ENCODE measurements at places on chromosomes 12 and 14.

DNA sequence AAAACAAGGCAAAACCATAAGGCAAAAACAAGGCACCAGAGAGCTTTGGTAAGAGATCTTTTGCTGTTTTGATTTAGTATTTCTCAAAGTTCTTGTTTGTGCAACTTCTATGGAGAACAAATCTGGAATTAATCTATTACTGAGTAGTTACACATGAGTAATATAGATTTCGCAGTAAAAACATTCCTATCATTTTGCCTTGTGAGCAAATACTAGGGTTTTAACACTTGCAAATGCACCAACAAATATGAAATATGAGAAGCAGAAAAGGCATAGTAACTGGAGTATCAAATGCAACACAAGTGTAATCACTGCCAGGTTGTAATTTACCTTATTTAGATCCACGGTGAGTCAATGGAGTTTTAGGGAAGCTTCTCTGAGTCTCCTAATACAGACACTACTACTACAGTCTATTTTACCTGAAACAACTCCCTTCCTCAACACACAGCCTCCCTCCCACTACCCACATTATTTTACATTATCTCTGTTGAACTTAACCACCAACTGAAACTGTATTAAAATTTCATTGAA is 324.1 kb downstream of the FLRT2 start:
- no peak for DNase-seq

DNA sequence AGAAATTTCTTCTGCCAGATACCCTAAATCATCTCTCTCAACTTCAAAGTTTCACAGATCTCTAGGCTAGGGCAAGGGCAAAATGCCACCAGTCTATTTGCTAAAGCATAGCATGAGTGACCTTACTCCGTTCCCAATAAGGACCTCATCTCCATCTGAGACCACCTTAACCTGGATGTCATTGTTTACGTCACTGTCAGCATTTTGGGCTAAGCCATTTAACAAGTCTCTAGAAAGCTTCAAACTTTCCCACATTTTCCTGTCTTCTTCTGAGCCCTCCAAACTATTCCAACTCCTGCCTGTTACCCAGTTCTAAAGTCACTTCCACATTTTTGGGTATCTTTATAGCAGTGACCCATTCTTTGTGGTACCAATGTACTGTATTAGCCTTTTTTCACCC is 259.2 kb upstream of the KITLG start:
- DNase-seq = no peak

DNA sequence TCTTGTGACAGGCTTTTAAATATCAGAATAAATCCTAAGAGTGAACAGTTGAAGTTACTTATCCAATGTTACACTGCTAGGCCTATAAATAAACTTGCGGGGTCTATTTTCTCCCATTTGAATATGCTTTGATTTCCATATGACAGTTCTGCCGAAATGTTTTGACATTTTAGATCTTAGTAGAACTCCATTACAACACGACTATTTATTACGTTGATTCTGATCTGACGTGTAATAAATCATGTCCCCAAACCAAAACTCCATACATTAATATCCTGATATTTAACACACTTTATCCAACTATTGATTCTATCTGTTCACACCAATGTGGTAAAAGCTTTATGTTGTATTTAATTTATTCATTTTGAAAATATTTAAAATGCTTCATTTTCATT is 16.1 kb upstream of the NEMF start:
- DNase-seq = no peak

GRCh38 chr12:123670882-123671728 is at the start of gene TCTN2:
Gene TCTN2 (plus strand): TSS chr12:123671113. CDS start chr12:123671241, 128 bp downstream.
- no peak for DNase-seq

- DNase-seq = no peak
These were observed 94.7 kb upstream of the KRR1 start for GRCh38 chr12:75606151-75606550.

DNA sequence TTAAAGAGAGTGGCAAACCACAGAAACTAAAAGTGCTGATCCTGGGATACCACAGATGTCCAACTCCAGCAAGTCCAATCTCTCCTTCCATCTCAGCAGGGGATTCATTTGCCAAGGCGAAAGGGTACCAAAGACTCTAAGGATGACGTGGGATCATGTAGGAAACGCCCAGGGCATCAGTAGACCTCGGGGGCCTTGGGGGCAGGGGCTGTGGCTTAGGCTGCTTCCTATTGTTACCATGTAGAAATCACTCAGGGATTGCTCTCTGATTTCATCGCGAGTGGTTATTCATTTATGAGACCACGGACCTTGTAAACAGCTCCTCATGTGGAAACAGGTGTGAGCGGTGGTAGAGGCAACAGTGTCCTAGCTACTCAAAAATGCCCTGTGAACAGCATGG is 149.3 kb upstream of the FKBP4 start:
- DNase-seq = no peak

- no peak for DNase-seq
These were observed 66.2 kb downstream of the PRMT8 start for GRCh38 chr12:3557116-3557697.

DNA sequence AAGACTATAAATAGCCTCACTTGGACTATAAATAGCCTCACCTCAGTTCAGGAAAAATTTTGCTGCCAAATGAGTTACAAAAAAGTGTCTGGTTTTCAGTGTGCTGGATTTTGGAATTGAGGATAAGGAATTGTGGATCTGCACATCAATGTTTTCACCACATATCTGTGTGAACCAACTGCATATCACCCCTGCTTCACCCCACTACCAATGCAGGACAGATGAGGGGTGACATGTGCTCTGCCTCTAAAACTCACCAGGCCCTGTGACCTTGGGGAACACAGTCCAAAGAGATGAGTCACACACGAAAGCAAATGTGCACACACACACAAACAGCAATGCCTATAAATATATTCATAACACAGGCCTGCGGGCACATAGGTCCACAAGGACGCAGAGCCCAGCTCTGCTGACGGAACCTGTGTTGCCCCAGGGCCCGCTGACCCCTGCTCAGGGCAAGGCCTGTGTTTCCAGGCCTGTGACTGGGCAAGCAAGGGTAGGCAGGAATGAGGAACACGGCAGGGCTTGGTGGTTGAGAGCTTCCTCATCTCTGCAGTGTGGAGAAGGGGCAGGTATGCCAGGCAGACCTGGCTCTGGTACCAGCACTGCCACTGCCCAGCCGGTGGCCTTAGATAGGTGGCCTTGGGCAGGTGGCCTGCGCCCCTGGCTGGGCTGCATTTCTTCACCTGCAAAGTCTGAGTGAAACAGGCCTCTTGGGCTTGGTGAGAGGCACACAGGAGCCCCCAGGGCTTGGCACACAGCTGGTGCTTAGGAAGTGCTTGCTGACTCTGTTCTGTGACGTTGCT is 82.4 kb downstream of the ARL6IP4 start:
- DNase-seq = peak; percentile 39

GRCh38 chr14:68295316-68295816 is 475.8 kb downstream of the RAD51B start:
- no peak for DNase-seq

GRCh38 chr12:6914246-6914946 is at the start of gene ENO2:
Gene ENO2 (plus strand): TSS chr12:6914580. CDS start chr12:6915833, 1,253 bp downstream.
- peak; percentile 8 for DNase-seq

- DNase-seq = no peak
These were observed 9.6 kb downstream of the KRT7 start for GRCh38 chr12:52242442-52243258.

DNA sequence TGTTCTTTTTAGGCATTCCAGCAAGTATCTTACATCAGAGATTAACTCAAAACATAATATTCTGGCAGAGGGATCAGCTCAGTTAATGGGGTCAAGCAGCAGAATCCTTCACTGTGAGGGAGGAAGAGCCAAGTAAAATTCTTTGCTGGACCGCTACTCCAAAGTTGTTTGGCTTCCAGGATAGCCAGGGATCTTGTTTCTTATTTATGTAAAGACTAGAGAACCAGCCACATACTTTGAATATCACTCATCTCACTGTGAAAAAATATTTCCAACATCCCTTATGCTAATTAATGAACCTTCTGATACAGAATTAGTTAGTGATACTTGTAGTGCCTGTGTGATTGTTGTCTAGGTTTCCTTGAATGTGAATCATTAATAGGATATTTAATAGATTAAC is 94.2 kb downstream of the PLEKHA5 start:
- no peak for DNase-seq

- no peak for DNase-seq
These were observed 428.3 kb downstream of the FUT8 start for GRCh38 chr14:65840786-65841185.

GRCh38 chr14:60647837-60648248 is 1.4 kb downstream of the SIX1 start:
- DNase-seq = no peak

GRCh38 chr12:28328967-28329366 is 138.7 kb downstream of the CCDC91 start:
- DNase-seq = no peak

GRCh38 chr12:77837876-77838291 is 7.2 kb downstream of the NAV3 start:
- no peak for DNase-seq

DNA sequence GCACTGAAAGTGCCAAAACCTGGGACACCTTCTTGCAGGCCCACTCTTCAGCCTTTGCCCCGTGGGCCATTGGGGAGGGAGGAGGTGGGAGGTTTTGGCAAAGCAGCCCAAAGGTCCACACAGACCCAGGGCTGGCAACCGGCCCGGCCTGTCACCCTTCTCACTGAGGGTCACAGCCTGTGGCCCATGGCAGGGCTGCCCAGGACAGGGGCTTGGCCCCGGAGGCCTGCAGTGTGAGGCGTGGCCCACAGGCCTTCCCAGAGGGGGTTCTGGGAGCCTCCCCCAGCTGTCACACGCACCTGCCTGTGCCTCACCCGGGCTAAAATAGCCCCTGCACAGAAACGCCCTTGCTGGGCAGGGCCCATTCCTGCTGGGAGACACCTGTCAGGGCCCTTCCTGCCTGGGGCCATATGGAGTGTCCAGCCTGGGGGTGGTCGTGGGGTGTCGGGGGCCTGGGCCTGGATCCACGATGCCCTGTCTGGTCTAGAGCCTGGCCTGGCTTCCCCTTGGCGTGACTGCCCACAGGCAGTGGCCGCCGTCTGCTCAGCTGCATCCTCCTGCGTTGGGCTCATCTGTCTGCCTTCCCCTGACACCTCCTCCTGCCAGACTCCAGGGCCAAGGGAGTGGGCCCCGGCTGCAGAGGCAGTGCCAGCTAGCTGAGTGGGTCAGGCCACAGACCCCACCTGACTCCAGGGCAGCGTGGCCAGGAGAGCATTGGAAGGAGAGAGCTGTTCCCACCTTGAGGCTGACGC is 19.2 kb downstream of the PACS2 start:
- no peak for DNase-seq

- DNase-seq = no peak
These were observed 98.6 kb downstream of the MYF5 start for GRCh38 chr12:80815351-80815750.

Data from Kasumi-1 (cell line).